Stimulated activated CD4-positive, alpha-beta T cell treated with anti-CD3 and anti-CD28 coated beads, Interleukin-15, amount 100 ng/mL, for 1 hour (primary cell): ENCODE measurements at places on chromosomes 11 and 22.

- DNase-seq: no peak
Observed at GRCh38 chr11:41789376-41789775, 329.9 kb upstream of the LRRC4C start.

GRCh38 chr11:34052608-34053160, 1.2 kb downstream of the CAPRIN1 start:
- peak; percentile 25 for DNase-seq

DNA sequence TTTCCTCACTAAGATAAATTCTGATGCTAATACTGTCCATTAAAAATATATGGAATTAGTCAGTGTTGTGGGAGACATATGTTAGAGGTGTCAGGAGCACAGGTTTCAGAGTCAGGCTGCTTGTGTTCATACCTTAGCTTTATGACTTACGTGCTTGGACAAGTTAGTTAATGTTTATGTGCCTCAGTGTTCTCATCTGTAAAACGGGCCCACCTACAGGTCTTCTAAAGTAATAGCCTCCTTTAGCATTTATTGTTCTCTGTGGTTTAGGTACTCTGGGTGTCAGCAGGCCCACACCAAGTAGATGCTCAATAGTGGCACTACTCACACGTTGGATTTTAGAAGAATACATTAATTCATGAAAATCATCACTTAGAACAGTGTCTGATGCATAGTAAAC, 308.7 kb upstream of the ZC3H12C start:
- no peak for DNase-seq

- no peak for DNase-seq
Observed at GRCh38 chr11:121159741-121160140, 58.7 kb downstream of the TECTA start.

DNA sequence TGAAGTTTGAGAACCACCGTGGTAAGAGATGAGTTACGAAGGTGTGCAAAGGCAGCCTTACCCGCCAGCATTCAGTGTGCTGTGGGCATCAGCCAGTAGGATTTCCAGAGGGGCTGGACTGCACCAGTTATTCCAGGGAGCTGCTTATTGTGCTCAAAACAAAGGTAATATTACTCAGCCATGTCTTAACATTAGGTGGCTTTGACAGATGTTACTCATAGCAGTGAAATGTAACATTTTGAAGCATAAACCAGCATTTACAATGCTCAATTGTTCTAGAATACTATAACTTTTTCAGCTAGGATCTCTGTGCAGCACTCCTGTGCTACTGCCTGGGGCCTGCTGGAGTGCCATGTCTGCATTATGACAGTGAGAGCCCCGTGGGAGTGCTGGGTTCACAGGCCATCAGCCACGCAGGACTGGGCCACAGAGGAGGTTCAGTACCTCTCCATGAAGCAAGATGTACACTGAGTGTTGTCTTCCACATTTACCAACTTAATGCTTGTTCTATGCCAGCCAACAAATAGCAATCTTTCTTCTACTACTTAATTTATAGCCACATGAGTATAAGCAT, 238.1 kb downstream of the CADM1 start:
- no peak for DNase-seq

- no peak for DNase-seq
Observed at GRCh38 chr11:65806979-65807378, 20.1 kb downstream of the OVOL1 start.

GRCh38 chr22:42938976-42939375, 76.0 kb downstream of the PACSIN2 start:
- DNase-seq: no peak

DNA sequence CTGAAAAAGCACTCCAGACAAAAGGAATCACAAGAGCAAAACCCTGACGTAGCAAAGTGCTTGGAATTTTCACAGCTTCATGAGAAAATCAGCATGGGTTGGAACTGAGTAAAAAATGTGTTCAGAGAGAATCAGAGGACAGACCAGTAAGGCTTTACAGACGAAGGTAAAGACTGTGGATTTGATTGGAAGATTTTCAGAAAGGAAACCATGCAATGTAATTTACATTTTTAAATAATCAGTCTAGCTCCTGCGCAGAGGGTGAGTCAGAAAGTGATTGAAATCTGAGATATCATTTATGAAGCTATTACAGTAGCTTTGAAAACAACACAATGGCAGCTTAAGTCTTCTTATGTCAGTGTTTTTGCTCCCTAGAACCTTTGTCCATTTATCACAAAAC, 1122.3 kb downstream of the LRRC4C start:
- no peak for DNase-seq

- no peak for DNase-seq
Observed at GRCh38 chr11:70769521-70769920, 371.2 kb downstream of the CTTN start.

- no peak for DNase-seq
Observed at GRCh38 chr11:122711831-122712381, 56.4 kb downstream of the UBASH3B start.

- no peak for DNase-seq
Observed at GRCh38 chr11:76496174-76496573, 51.4 kb downstream of the EMSY start.

GRCh38 chr11:121881806-121882205, 234.2 kb downstream of the BLID start:
- DNase-seq: no peak

- DNase-seq: no peak
Observed at GRCh38 chr11:79897896-79898295, 457.1 kb upstream of the TENM4 start.

GRCh38 chr22:42472671-42473070, 40.5 kb upstream of the NFAM1 start:
- no peak for DNase-seq

DNA sequence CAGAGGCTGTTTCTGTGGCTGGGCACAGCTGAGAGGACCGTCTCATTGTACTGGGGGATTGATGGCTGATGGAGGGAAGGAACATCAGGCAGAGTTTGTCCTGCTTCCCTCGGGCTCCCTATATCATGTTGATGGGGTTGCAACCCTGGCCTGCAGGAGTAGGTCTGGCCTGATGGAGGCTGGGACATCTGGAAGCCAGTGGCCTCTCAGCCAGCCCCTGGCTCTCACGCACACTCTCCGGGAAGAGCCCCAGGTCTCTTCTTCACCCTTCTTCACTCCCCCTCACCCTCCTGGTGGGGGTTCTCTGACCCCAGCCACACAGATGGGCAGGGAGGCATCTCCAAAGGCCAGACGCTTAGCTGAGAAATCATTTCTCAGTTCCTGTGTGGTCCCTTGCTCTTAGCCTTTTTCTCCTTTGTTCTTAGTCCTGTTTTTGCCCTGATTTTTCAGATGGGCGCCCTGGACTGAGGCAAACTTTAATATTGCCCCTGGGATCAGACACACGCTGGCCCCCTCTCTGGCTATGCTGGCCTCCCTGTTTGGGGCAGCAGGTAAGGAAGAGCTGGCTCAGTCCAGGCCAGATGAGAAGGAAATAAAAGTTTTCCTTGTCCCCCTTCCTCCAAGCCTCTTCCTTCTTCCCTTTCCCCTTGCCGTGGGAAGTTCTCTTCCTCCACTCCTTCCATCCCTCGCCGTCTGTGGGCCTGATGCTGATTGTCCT, 13.9 kb upstream of the ANO1 start:
- no peak for DNase-seq

GRCh38 chr11:100929377-100929776, 200.2 kb downstream of the PGR start:
- no peak for DNase-seq

GRCh38 chr11:27227736-27228135, 135.3 kb downstream of the CCDC34 start:
- no peak for DNase-seq

GRCh38 chr22:28052825-28053269, 133.8 kb upstream of the PITPNB start:
- DNase-seq: no peak

- DNase-seq: no peak
Observed at GRCh38 chr11:45685964-45686537, 20.6 kb upstream of the CHST1 start.

DNA sequence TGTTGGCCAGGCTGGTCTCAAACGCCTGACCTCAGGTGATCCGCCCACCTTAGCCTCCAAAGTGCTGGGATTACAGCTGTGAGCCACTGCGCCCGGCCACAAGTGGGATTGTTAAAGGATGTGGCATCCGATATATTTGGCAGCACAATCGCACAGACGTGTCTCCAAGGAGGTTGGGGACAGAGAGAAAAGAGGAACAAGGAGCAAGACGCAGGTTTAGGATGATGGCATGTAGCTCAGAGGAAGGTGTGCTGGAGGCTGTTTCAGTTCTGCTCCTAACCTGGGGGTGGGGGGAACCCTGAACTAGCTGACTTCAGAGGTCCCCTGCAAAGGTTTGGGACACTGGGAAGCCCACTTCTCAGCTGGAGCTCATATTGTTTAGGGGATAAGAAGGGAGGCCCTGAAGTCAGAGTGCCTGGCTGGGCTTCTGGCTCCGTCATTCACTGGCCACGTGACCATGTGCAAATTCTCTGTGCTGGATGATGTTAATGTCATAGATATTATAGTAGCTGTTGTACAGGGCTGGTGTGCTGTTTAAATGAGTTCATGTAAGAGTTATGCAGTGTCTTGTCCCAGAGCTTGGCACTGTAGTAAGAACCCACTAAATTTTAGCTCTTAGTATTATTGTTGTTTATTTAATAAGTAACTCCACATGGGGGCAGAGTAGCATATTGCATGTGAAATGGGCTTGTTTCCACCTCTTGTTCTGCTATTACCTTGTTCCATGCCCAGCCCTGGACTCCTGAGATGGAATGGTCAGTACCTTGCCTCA, 129.7 kb downstream of the ST3GAL4 start:
- no peak for DNase-seq

GRCh38 chr22:37047006-37047405, 4.5 kb upstream of the KCTD17 start:
- no peak for DNase-seq

DNA sequence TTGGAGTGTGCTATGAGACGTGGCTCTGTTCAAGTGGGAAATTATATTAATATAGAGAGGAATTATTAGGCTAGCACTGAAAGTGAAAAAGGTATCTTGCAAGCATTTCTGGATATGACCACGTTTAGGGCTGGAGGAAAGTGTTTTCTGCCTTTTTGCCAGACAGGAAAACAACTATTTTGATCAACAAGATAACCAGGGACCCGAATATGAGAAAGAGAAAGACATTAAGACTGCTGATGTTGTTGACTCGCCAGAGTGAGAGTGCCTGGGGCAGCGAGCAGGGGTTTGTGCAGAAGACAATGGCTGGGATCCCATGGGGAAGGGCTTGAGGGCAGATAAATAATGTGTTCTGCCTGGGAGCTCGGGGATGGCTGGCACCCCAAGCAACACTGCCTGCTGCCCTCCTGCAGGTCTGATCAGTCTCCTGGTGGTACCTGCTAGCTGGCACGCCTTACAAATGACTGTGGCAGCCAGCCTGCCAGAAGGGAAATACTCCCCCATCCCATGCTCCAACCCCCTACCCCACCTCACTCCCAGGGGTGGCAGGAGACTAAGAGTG, 23.1 kb upstream of the CHST1 start:
- DNase-seq: no peak

DNA sequence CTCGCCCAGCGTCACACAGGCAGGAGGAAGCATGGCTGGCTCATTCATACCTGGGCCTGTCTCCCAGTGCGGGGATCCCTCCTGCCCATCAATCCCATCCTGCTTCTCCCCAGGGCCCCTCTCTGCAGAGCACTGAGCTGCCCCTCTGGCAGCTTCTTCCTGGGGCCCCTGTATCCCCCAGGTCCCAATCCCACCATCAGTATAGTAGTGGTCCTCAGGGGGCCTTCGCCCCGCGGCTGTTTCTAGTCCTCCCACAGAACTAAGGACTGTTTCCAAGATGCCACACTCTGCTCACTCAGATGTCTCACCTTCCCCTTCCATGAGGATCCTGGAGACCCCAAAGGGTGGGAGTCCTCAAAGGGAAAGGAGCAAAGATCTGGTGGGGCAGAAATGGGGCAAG, 97.6 kb downstream of the PDE2A start:
- no peak for DNase-seq

DNA sequence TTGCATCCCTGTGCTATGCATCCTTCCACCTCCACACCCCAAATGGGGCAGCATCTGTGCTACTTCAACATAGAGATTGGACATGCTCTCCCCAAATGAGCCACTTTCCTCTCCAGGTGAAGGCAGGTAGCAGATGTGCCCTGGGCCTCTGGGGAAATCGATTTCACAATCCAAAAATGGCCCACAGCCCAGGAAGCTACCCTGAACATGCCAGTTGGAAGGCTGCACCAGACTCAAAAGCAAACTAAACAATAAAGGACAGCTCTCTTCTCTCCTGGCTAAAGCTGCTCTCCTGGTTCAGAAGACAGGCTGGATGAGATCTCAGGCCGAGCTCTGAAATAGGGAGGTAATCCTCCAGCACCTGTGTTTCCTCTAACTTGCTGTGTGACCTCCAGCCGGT, 19.7 kb downstream of the ISX start:
- no peak for DNase-seq

- DNase-seq: no peak
Observed at GRCh38 chr22:17057959-17058814, 26.6 kb upstream of the IL17RA start.

GRCh38 chr11:58731819-58732218, at the start of gene GLYAT:
Gene GLYAT (minus strand): TSS chr11:58731943. CDS start chr11:58724496, 7,447 bp downstream.
- no peak for DNase-seq

DNA sequence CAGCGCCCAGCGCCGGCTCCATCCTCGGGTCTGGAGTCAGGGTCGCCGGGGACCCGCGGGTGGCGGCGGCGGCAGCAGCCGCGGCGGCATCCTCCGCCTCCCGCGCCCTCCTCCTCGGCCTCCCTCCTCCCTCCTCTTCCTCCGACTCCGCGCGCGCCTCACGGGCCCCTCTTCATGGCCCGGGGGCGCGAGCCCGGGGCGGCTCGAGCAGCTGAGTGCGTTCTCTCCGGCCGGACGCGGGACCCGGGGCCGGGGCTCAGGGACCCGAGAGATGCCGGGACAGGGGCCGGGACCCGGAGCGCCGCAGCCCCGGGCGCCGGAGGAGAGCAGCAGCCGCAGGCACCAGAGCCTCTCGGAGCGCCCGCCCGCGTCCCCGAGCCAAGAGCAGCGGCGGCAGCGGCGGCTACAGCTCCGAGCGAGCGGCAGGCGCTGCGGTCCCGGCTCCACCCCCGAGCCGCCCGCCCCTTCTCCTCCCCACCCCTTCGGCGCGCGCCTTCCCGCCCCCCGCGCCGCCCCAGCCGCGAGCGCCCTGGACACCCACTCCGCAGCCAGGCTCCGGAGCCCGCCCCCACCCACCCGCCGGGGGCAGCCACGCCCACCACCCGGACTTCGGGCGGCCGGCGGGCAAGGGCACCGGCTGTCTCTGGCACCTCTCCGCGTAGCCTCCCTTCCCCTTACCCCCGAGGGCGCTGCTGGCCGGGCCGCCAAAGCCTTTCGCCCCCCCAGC, at the start of gene CHST1:
Gene CHST1, minus strand, starts transcription at position 417 of the 727 bp plus-strand sequence. CDS start 14,699 bp downstream, outside the sequence.
- no peak for DNase-seq

- no peak for DNase-seq
Observed at GRCh38 chr11:14500181-14500651, 605 bp upstream of the COPB1 start.

GRCh38 chr11:79269611-79270307, 171.1 kb downstream of the TENM4 start:
- no peak for DNase-seq
